CD4-positive, alpha-beta T cell treated with Interleukin-6 for 4 hours (primary cell): ENCODE measurements at places on chromosomes 2 and 18.

DNA sequence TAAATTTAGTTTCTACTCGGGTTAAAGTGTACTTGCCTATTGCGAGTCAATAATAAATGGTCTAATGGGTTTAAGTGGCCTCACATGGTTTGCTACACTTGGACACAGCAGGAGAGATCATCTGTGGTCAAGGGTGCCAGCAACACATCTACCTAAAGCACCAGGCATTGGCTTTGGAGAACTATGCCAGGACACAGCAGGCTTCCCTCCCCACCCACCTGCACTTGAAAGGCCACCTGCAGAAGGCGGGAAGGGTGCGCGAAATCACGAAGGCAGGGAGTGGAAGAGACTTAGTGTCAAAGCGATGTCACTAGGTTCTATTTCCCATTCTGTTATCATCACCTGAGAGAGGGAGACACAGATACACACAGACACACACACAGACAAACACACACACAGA lies 44.5 kb downstream of the MYT1L start:
- no peak for DNase-seq

- DNase-seq = no peak
These were observed 1.7 kb upstream of the RFTN2 start for GRCh38 chr2:197677056-197677455.

DNA sequence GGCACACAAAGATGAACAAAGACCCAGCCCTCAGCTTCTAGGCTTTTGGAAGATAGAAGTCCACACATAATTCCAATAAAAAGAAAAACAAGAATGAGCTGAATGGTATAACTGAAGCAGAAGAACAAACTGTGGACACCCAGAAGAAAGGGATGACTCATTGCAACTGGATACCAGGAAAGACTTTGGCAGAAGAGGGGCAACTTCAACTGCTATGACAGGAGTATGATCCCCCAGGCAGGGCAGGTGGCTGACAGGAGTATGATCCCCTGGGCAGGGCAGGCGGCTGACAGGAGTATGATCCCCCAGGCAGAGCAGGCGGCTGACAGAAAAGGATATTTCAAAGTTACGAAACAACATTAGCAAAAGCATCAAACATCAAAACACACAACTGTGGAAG lies 21.6 kb downstream of the PID1 start:
- no peak for DNase-seq

DNA sequence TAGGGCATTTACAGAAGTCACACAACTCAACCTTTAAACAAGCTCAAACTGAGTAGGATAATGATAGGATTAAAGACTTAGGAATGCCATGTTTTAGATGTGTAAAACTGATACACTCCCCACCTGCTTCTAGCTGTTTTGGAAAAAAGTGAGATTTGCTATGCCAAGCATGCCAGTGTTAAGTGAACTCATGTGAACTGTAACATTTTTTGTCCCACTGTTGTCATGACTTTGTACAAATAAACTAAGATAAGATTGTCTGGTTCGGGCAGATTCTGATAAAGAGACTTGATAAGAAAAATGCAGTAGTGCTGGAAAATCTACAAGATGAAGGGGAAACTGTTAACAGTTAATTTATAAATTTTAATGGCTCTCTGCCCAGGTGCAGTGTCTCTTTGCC lies 66.5 kb downstream of the GLS start:
- DNase-seq = no peak

- no peak for DNase-seq
These were observed 22.9 kb upstream of the TMEM87B start for GRCh38 chr2:112032224-112032586.

- DNase-seq = no peak
These were observed 125.5 kb downstream of the LOXHD1 start for GRCh38 chr18:46531482-46531881.

DNA sequence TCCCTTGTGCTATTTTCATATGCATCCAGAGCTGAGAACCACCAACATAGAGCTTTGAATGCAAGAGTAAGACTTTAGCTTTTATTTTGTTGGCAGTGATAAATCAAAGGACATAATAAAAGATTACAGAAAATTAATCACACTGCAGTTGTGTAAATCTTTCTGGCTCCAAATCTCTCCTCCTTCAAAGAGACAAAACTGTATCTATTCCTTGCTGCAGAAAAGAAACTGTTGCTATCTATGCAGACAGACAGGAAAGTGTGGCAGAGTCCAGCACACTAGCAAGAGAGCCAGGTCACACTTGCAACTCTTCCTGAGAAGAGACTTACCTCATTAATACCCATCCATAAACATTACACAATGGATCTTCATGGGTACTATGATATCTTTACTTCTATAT lies 57.5 kb downstream of the DTNB start:
- no peak for DNase-seq

DNA sequence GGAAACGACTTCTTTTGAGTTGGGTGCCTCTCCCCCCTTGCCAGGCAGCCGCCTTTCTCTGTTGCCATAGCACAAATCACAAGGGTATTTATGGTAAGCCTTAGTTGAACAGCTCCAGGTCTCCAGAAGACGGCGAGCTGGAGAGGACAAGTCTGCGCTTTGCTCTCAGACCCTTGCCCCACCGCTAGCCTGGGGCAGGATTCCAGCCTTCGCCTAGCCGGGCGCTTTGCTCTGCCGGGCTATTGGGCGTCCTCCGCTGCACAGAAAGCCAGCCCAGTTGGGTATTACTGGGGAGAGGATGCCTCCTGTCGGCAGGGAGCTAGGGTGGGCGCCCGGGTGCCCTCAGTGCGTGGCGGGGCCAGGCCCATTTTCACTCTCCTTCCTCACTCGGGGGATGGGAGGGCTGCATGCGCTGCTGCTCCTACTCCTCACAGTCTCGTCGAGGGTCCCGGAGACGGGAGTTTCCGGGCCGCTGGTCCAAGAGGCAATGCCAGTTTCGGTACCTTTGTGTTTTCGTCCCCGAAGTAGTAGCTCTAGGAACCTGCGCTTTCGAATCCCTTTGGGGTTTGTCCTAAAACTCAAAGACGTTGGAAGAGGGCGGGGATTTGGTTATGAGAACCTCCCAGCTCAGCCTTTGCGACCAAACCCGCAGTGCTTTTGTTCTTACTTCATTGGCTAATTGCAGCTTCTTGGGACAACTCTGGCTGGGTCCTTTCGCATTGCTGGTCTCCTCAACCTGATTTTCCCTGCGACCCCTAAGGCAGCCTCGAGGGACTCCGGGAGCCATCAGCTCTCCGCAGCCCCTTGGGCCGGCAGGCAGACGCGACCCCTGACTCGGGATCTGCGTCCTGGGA lies 3.6 kb upstream of the DLX2 start:
- DNase-seq = peak; percentile 52

DNA sequence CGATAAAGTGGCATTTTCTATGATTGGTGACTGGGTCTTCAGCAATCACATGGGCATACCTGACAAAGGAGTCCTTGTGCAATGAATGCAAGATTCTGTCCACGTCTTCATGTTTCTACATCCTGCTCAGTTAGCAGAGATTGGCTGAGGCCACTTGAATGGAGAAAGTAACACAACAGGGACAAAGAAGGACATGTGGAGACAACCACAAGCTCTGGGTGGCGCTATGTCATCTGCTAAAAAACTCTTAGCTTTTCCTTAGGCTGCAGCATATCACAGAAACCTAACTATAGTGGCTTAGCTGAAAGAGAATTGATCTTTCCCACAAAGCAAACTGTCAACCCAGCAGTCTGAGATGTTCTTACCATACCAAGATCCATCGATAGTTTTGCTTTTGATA lies 1109.7 kb downstream of the SOCS6 start:
- no peak for DNase-seq

GRCh38 chr2:44169155-44169898 lies 652 bp downstream of the PPM1B start:
- DNase-seq = peak; percentile 58

GRCh38 chr18:53126210-53126609 lies 786.2 kb downstream of the DCC start:
- no peak for DNase-seq

DNA sequence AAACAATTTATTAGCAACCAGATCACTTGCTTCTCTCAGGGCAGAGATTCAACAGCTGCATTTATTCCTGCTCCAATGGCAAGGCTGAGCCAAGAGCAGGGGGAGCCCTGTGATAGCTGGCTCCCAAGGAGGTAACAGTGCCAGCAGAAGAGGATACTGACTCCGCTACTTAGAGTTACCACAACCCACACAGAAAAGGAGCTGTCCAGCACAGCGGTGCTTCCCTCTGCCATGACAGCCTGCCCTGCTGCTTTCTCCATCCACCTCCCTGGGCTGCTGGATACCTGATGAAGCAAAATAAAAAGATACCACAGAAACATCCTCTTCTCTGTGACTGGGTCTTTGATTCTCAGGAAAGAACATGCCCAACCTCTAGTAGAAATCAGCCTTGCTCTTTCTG lies 467.2 kb downstream of the LRRTM4 start:
- DNase-seq = no peak

GRCh38 chr2:13056259-13056843 lies 339.6 kb downstream of the TRIB2 start:
- no peak for DNase-seq

GRCh38 chr2:208098267-208098666 lies 26.1 kb downstream of the CRYGD start:
- DNase-seq = no peak

DNA sequence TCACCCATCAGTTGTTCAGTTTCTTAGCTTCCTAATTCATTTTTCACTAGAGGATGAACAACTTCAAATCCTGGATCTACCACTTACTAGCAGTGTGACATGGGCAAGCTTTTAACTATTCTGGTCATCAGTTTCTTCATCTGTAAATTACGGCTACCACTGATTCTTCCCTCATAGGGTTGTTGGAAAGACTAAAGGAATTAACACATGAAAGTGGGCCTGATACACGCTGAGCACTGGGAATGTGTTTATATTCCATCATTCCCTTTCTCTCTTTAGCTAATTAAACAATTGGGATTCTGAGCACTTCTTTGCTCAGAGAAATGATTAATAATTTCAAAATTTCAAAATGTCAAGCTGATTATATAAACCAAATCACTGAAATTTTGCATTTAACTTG lies 862.3 kb upstream of the GCFC2 start:
- no peak for DNase-seq

GRCh38 chr2:120225549-120226065 lies 2.4 kb upstream of the TMEM185B start:
- no peak for DNase-seq

GRCh38 chr2:157321466-157321865 lies 4.2 kb downstream of the ERMN start:
- no peak for DNase-seq

GRCh38 chr2:55763721-55764120 lies 70.1 kb upstream of the PNPT1 start:
- no peak for DNase-seq

DNA sequence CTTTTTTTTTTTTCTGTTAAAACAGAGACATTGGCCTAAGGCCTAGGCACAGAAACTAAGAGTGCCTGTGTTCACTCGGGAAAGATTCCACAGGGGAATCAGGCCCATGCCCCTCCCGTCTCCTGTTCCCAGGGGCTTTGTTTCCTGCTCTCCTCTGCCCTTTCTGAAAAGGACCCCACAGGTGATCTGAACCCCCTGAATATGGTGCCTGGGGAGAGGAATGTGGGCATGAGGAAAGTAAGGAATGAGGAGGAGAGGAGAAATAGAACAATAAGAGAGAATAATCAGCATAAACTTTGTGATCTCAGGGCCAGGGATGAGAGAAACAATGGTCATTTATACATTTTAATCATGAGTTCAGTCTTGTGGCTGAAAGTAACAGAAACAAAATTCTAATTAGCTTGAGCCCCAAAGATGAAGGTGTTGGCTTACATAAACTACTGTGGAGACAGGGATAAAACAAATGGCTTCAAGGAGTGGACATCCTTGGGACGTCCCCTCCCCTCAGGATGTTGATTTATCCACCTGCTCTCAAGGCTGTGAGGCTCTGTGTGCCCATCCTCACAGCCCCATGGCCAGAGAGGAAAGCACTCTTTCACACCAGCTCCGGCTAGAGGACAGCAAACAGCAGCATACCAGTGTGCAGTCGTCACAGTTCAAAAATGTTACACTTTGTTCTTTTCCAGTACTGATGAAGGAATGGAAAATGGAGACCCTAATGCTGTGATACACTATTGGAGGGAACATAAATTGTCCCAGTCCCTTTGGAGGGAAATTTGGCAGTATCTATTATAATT lies 46.4 kb upstream of the MRPL33 start:
- DNase-seq = no peak

DNA sequence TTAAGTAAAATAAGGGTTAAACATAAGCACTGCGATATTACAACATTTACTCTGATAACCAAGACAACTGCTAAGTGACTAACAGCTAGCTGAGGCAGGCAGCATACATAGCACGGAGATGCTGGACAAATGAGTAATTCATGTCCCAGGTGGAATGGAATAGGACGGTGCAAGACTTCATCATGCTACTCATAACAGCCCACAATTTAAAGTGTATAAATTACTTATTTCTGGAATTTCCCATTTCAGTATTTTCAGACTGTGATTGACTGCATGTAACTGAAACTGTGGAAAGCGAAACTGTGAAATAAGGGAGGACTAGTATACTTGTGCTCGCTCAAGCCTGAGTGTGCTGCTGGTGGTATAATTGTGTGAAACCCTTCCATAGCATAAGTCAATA lies 12.9 kb downstream of the IER3IP1 start:
- DNase-seq = no peak

GRCh38 chr2:234521536-234521935 lies 24.7 kb upstream of the ARL4C start:
- no peak for DNase-seq

DNA sequence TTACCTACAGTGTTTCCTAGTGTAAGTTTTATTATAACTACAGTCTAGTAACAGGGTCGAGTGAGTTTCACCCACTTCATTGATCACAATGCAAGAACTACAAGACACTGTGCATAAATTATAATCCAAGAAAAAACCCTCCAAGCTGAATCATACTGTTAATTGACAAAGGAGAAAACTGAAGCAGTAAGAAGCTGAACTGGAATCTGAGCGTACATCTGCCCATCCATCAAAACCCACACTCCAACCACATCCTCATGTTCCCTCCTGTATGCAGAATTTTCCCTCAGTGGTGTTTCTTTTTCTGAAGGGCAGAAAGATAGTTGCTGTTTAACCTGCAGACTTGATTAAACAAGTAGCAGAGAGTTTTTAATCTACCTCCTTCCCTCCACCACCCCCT lies 49.5 kb upstream of the KIDINS220 start:
- DNase-seq = no peak

- DNase-seq = no peak
These were observed 11.2 kb downstream of the KIAA2012 start for GRCh38 chr2:202084265-202084664.

GRCh38 chr18:45164551-45164950 lies 450.7 kb upstream of the SLC14A2 start:
- no peak for DNase-seq
